ENCODE measurements at places on chromosomes 2 and 18.

DNA sequence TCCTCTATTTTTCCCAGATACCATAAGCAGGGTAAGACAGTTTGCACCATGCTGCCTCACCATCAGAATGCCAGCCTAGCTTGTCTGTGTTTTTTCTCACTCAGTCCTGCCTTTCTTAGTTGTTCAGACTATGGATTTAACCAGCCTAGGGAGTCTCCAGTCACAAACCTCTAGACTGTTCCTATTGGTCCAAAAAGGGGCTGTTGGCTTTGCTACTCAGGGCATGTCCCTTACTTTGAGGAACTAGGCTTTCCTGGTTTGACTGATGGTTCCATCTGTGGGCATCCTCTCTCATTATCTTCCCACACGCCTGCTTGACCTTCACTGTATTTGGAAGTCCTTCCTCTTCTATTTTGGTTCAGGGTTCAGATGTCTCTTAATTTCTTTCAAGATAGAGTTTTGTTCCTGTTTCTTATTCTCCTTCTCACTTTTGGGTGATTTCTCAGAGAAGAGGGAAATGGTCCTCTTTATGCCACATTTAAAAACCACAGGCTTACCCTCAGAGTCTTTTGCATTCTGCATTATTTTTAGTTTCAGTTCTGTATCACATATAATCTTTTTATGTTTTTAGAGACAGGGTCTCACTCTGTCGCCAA lies 31.3 kb upstream of the TMEM131 start:
- no peak for DNase-seq

DNA sequence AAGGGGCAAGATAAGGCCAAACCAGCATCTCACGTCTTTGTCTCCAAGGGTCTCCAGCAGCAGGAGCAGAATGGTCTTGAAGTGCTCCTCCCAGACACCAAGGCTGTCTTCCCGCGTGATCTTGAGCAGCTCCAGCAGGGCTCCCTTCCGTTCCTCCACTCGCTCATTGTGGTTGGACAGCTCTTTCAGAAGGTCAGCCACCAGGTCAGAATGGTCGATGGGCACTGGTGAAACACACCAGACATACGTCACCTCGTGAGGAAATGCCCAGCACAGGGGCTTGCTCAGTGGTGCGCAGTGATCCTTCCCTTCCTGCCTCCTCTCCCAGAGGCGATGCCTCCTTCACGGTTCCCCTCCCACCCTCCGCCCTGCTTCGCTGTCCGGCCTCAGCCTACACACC lies 80.1 kb upstream of the TFCP2L1 start:
- no peak for DNase-seq

GRCh38 chr2:176085120-176085788 lies 1.5 kb upstream of the EVX2 start:
- no peak for DNase-seq

- DNase-seq, result no peak
Measured at GRCh38 chr2:25981596-25982272, 563 bp downstream of the KIF3C start.

DNA sequence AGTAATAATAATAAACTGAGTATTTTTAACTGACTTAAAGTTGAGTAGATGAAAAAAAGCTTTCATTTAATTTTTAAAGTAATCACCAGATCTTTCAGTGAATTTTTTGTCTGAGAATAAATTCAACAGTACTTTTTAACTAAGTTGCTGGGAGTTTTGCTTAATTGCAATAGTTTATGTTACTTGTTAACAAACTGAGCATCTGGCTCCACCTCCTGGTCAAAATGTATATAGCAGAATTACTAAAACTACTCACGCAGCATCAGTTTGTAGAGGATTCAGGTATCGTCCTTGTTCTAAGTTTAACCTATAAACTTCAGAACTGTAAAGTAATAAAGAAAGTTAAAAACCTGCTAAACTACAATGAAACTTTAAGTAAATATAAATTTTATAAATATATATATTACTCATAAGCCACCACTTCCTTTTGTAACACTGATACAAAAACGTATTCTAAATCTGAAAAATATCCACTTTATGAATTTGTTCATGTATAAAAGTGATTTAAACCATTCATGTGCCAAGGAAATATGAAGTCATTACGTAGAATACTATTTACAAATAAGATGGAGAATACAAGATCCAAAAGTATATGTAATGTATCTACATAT lies 21.3 kb downstream of the NOL10 start:
- peak; percentile 56 for DNase-seq

GRCh38 chr2:240235811-240236210 lies 95.4 kb upstream of the OTOS start:
- DNase-seq, result no peak

GRCh38 chr18:28036488-28036887 lies 140.4 kb downstream of the CDH2 start:
- DNase-seq, result no peak

DNA sequence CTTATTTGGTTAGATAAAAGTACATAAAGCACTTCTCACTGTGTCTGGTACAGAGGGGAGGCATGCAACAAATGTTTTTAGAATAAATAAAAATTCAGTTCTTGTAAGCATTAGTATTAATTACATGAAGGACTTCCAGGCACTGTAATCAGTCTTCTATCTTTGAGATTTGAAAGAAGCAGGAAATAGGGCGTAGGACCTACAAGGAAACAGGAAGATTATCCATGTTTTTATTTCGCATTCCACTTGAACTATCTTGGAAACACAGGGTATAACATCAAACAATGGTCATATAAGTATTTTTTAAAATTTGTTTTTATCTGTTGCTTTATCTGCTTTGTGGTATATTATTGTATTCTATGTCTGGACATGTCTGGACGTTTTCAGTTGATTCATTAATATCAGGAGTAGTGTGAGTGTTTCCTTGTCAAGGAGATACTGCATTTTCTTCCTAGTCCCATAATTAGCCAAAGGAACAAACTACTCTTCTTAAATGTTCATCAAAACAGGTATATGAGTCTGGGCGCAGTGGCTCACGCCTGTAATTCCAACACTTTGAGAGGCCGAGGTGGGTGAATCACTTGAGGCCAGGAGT lies 32.5 kb downstream of the BMPR2 start:
- no peak for DNase-seq

GRCh38 chr2:38465789-38466127 lies 88.7 kb upstream of the ATL2 start:
- no peak for DNase-seq
